ENCODE measurements at places on chromosomes 7 and 10.
A peak's percentile ranks its signal among the peaks of the same experiment; 100 is the strongest.

DNA sequence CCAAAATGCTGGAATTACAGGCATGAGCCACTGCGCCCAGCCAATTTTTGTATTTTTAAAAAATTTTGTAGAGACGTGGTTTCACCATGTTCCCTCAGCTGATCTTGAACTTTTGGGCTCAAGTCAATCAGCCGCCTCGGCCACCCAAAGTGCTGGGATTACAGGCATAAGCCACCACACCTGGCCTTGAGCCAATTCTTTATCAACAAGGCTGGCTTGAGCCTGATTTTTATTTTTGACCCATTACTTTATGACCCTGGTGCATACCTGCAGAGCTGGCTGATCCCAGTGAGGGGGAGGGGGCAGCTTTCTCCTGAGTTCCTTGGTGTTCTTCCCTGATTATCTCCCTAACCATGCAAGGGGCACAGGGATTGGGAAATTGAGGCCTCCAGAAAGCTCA lies 15.8 kb upstream of the CPA1 start:
- no peaks in the 10 kb centered on the region for H3K36me3 ChIP-seq
- no peak overlapping the region for H3K4me3 ChIP-seq
- H3K27ac ChIP-seq, result no peak overlapping the region
- no peak for DNase-seq
- peaks cover 32% of the 10 kb centered on the region for H3K4me1 ChIP-seq

DNA sequence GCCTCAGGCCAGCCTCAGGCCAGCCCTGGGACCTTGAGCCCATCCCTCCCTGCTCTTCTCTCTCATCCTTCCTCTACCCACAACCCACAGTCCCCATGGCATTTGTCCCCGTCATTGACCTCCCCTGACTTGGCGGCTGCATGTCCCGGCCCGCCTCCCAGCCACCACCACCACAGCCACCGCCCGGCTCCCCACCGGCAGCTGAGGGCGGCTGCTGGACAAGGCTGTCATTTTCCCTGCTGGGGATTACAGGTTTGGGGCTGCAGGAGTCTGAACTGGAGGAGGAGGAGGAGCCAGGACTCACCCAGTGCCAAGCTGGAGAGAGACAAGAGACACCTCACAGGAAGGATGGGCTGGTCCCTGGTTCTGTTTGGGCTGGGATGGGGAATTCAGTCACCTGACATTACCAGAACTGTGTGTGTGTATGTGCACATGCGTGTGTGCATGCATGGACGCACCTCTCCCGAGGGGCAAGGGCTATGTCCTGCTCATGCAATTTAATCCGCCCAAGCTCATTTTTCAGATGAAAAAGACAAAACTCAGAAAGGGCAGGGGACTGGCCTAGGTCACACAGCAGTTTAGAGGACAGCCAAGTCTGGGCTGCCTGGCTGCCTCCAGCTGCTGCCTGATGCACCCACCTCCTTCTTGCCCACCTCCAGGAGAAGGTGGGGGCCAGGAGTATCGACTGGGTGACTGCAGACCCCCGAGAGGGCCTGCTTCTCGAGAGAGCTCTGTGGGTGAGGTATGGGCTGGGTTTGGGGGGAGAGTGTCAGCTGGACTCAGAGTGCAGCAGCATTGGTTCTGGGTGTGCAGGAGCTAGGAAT lies 113.1 kb downstream of the ZMIZ1 start:
- no peak for DNase-seq
- no peaks in the 10 kb centered on the region for H3K27me3 ChIP-seq
- H3K4me3 ChIP-seq, result no peak overlapping the region
- H3K36me3 ChIP-seq, result peaks cover 16% of the 10 kb centered on the region
- peaks cover 80% of the 10 kb centered on the region for H3K4me1 ChIP-seq

GRCh38 chr10:22321156-22321923 lies 441 bp downstream of the BMI1 start:
- no peaks in the 10 kb centered on the region for H3K4me1 ChIP-seq
- H3K4me3 ChIP-seq, result peak overlapping the region; percentile 65
- peak; percentile 72 for DNase-seq
- H3K27me3 ChIP-seq, result peaks cover 20% of the 10 kb centered on the region

DNA sequence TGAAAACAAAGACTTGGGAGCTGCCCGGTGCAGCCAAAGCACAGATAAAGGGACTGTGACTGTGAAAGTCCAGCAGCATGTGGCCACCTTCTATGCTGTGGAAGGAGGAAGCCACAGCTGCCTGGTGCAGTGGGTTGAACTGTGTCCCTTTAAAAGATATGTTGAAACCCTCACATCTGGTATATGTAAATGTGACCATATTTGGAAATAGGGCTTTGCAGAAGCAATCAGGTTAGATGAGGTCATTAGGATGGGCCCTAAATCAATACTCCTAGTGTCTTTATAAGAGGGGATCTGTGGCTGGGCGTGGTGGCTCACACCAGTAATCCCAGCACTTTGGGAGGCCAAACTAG lies 136.9 kb downstream of the GLI3 start:
- no peaks in the 10 kb centered on the region for H3K36me3 ChIP-seq
- peak; percentile 63 for DNase-seq
- no peak overlapping the region for H3K27ac ChIP-seq

DNA sequence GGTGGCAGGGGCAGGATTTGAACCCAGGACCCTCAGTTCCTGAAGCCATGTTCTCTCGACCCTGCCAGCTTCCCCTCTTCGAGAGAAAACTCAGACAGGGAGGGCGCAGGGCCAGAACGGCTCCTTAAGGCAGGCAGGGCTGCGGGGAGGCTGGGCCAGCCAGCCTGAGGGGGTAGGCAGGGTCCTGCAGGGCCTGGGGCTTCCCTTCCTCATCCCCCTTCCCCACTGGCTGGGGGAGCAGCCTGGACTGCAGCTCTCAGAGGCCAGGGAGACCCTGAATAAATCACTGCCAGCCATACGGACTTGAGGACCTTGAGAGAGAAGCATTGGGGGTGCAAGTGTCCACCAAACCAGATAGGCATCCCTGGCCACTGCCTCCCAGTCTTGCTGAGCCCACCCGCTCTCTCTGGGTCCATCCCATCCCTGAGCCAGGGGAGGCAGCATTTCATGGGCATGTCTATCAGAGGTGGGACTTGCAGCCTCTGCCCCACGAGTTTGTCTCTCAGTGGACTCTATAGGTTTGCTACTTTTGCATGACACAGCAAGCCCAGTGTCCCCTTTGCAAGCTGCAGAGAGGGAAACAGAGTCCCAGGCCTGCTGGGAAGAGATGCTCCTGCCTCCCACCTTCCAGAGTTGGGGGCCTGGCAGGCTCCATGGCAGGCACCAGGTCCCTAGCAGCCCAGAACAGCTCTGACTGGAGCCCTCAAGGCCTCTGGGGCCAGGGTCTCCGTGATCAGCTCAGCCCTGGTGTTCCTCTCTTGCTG lies 70.9 kb downstream of the MYL10 start:
- no peak overlapping the region for H3K4me3 ChIP-seq
- no peaks in the 10 kb centered on the region for H3K27me3 ChIP-seq
- H3K27ac ChIP-seq, result no peak overlapping the region
- no peak for DNase-seq
- no peaks in the 10 kb centered on the region for H3K4me1 ChIP-seq

DNA sequence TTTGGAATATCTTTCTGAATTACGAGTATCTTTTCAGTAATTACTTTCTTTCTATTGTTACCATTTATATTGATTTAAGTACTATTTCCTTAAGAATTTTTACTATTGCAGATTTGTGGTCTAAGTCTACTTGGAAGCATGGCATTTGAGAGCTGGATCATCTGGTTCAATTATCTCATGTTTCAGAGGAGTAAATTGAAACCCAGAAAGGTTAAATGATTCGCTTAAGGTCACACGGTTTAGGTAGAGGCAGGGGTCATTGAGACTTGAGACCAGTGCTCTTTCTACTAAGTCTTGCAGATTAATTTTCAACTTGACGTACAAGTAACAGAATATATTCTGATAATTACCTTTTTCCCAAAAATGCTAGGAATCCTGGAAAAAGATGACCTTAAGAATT lies 109.2 kb upstream of the GLCCI1 start:
- H3K36me3 ChIP-seq, result no peaks in the 10 kb centered on the region
- H3K4me1 ChIP-seq, result peaks cover 3% of the 10 kb centered on the region
- H3K4me3 ChIP-seq, result no peak overlapping the region

- H3K4me3 ChIP-seq, result no peak overlapping the region
- H3K27me3 ChIP-seq, result no peaks in the 10 kb centered on the region
- DNase-seq, result no peak
- H3K27ac ChIP-seq, result no peak overlapping the region
- H3K4me1 ChIP-seq, result no peaks in the 10 kb centered on the region
Measured at GRCh38 chr7:118711688-118712087, 487.2 kb downstream of the ANKRD7 start.

DNA sequence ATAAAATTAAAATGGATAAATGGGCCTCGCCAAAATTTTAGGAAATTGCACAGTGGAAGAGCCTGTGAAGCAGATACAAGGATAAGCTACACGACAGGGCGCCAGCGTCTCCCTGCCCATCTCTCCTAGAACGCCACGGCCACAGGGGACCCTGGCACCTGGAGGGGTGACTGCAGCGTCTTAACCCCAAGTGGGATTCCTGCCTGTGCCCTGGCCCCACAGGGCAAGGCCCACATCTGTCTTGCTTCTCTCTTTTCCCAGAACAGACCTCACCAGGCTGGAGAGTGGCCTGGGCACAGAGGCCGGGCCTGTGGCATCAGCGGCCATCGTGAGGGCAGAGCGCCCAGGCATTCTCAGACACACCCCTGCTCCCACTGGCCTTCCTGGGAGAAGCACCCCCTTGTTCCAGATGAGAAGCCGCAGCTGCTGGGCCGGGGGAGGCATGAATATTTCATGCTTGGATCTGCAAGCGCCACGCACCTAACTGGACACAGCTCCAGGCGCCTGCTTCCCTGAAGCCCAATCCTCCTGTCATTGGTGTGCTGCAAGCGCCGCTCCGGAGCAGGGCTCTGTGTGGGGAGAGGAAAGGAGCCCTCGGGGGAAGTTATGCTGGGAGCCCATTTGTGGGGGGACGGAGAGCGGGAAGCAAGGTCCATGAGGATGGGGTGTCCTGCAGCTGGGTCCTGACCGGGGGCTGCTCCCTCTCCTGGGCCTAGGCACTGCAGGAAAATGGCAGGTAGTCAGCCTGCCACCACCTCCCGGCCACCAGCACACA lies 153.5 kb downstream of the ELFN1 start:
- H3K4me1 ChIP-seq, result no peaks in the 10 kb centered on the region
- H3K4me3 ChIP-seq, result no peak overlapping the region
- no peaks in the 10 kb centered on the region for H3K27me3 ChIP-seq
- no peak overlapping the region for H3K27ac ChIP-seq
- no peaks in the 10 kb centered on the region for H3K36me3 ChIP-seq

DNA sequence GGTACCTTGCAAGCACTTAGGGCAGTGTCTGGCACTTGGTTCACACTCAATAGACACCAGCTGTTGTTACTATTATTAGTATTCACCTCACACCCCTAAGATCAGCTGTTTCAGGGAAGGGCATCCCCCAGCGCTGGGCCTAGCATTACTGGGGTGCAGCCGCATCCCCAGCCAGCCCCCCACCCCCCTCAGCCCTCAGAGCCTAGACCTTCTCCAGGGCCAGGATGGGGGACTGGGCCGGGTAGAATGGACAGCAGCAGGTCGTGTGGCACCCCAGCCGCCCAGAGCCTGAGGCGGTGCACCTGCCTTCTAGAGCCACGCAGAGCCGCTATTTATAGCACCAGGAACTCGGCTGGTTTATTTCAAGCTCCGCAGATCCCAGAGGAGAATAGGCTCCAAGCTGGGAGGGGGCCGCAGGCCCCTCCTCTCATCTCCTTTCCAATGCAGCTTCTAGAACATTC lies 60.5 kb downstream of the GTF2IRD1 start:
- H3K4me1 ChIP-seq, result no peaks in the 10 kb centered on the region
- H3K27me3 ChIP-seq, result no peaks in the 10 kb centered on the region
- no peaks in the 10 kb centered on the region for H3K36me3 ChIP-seq
- H3K4me3 ChIP-seq, result no peak overlapping the region

DNA sequence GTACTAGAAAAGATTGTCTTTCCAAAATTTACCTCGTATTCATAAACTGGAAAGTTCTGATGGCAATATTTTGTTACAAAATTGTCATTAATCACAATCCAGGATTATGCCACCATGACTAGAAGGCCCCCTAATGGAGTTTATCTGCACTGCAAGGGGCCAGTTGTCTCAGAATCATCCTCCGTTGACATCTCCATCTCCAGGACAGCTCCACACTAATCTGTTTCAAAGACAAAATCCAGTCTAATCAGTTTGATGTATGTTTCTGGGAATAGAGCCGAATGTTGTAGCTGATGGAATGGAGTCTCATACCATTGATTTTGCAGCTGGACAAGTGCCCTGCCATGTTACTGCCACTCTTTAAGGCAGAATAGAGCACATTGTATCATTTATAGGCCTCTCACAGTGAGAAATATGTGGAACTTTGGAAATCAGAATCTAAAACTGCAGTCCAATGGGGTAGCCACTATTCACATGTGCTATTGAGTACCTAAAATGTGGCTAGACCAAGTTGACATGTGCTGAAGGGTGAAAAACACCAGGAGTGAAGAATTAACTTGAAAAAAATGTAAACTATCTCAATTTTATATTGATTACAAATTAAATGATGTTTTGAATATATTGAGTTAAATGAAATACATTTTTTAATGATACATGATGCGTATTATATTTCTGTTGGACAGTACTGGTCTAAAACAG lies 38.3 kb upstream of the TOMM7 start:
- H3K36me3 ChIP-seq, result no peaks in the 10 kb centered on the region
- H3K4me3 ChIP-seq, result no peak overlapping the region
- peak overlapping the region; percentile 92 for H3K27ac ChIP-seq
- H3K27me3 ChIP-seq, result no peaks in the 10 kb centered on the region
- DNase-seq, result no peak

DNA sequence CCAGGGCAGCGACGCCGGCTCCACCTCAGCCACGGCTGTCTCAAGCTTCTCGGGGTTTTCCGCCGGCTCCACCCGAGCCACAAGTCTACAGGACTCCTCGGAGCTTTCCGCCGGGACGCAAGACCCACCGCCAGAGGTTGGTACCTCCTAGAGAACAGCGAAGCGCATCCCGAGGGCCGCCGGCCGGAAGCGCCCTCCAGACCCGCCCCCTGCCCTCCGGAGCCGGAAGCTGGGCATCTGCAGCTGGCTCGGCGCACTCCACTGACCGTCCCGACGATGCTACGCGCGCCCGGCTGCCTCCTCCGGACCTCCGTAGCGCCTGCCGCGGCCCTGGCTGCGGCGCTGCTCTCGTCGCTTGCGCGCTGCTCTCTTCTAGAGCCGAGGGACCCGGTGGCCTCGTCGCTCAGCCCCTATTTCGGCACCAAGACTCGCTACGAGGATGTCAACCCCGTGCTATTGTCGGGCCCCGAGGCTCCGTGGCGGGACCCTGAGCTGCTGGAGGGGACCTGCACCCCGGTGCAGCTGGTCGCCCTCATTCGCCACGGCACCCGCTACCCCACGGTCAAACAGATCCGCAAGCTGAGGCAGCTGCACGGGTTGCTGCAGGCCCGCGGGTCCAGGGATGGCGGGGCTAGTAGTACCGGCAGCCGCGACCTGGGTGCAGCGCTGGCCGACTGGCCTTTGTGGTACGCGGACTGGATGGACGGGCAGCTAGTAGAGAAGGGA lies at the start of gene MINPP1:
TSS of gene MINPP1 (plus strand) at position 254 of the 726 bp plus-strand sequence. CDS start at position 277, 23 bp downstream.
- no peaks in the 10 kb centered on the region for H3K4me1 ChIP-seq
- H3K4me3 ChIP-seq, result peak within 1 kb of the TSS; percentile 92
- H3K36me3 ChIP-seq, result no peaks in the 10 kb centered on the region
- H3K27ac ChIP-seq, result peak within 1 kb of the TSS; percentile 71
- no peaks in the 10 kb centered on the region for H3K27me3 ChIP-seq

- no peak for DNase-seq
- no peak overlapping the region for H3K4me3 ChIP-seq
- H3K36me3 ChIP-seq, result no peaks in the 10 kb centered on the region
- no peak overlapping the region for H3K27ac ChIP-seq
Measured at GRCh38 chr10:131820626-131821025, 80.2 kb upstream of the PPP2R2D start.

GRCh38 chr10:129604333-129605032 lies 137.4 kb downstream of the MGMT start:
- DNase-seq, result no peak
- no peaks in the 10 kb centered on the region for H3K27me3 ChIP-seq
- H3K4me1 ChIP-seq, result no peaks in the 10 kb centered on the region
- H3K4me3 ChIP-seq, result no peak overlapping the region
- no peaks in the 10 kb centered on the region for H3K36me3 ChIP-seq
